ENCODE measurements at places on chromosomes 1 and 21.

DNA sequence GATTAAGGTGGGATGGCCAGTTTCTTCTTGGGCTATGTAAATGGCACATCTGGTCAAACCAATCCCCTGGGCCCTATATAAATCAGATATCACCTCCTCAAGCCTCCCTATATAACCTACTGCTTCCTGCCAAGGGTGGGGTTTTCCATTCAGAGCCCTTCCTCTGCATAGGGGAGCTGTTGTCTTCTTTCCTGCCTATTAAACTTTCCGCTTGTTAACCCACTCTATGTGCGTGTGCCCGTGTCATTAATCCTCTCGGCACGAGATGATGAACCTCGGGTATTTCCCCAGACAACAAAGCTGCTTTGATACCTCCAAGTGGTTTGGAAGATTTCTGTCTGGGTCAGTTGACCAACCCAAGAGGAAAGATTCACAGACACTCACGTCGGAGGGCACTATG lies 19.3 kb upstream of the SERTAD4 start:
- DNase-seq = no peak

GRCh38 chr1:172499636-172500141 lies 33.3 kb upstream of the SUCO start:
- no peak for DNase-seq

GRCh38 chr1:72485801-72486200 lies 203.5 kb upstream of the NEGR1 start:
- no peak for DNase-seq

DNA sequence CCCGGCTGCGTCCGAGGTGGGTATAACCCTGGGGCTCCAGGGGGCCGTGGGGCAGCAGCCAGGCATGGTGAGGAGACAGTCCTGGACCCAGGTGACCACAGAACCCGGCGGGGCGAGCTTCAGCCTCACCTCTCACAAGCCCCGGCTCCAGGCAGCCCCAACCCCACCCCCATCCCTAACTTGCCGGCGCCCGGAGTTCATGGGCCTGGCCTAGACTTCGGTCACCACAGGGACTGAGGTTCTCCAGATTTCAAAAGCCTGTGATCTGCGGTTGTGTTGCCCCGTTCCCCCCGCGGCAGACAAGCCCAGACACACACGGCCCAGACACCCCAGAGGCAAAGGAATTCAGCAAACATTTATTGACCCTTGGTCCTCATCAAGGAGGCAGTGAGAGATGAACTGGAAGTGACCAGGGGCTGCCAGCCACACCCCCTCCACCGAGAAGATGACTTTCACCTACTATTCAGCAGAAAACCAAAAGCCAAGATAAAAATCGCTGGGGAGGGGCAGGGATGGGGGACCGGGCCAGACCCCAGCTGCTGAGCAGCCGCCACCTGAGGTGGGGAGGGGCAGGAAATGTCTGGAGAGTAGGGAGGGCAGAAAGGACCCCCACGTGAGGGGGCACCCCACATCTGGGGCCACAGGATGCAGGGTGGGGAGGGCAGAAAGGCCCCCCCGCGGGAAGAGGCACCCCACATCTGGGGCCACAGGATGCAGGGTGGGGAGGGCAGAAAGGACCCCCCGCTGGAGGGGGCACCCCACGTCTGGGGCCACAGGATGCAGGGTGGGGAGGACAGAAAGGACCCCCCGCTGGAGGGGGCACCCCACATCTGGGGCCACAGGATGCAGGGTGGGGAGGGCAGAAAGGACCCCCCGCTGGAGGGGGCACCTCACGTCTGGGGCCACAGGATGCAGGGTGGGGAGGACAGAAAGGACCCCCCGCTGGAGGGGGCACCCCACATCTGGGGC lies 3.9 kb downstream of the HES4 start:
- DNase-seq = no peak

DNA sequence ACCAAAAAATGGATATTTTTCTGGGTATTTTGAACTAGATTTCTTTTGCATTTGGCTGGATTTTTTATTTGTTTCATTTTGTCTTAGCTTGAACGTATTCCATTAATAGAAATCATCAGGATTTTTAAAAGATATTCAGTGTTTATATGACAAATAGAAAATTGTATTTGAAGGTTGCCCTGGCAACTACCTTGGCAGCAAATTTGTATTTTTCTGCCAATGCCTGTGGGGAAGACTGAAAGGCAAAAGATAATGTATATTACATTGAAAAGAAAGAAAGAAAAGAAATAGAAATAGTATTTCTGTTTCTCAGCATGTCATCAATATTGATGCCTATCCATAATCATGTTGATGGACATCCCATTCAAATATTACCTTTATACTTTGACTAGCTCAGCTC lies 16.8 kb downstream of the VCAM1 start:
- no peak for DNase-seq

GRCh38 chr1:37725851-37726613 lies 33.7 kb downstream of the CDCA8 start:
- DNase-seq = no peak

DNA sequence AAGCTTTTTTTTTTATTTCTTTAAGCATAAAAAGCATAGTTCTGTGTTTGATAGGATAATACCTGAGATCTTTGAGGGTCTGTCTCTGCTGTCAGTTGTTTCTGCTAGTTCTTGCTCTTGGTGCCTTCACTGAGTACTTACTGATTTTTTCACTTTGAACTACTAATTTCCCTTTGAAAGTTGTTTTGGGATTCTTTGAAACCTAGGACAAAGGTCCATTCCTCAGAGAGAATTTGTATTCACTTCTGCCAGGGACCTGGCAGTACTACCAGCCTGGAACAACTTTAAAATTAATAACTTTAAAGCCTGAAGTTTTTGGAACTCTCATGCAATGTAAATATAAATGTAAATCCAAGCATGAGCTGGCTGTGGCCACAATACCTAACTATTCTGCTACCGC lies 190.1 kb downstream of the TM2D1 start:
- no peak for DNase-seq

DNA sequence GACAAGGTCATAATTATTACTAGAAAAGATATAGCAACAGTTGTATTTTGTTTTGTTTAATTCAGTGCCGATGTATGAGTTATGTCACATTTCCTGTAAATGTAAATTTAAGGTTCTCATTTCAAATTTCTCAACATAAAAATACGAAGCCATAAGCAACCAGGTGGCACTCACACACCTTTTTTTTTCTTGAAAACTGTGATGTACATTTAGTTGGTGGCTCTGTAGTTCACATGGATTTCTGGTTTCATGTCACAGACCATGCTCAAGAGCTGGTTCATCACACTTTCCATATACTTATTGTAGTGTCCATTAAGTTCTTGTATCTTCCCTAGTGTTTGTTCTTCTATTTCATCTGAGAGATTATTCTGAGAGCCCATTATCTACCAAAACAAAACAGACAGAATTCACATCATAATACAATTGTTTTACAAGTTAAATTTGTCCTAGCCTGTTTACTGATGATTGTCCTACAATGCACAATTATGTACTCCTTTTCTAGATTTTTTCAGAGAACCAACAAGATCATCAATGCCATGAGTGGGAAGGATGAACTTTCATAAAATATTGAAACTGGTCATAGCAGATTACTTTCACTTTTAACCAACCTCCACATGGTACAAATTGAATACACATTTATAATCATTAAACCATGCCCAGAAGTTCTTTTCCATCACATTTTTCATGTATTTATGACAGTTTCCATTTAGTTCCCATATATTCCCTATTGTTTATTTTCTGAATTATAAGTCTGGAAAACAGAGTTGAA lies 17.1 kb downstream of the ATP6V1G3 start:
- DNase-seq = no peak

GRCh38 chr1:60225486-60225885 lies 151.9 kb upstream of the C1orf87 start:
- no peak for DNase-seq

GRCh38 chr1:91864017-91864700 lies 21.8 kb downstream of the TGFBR3 start:
- no peak for DNase-seq

DNA sequence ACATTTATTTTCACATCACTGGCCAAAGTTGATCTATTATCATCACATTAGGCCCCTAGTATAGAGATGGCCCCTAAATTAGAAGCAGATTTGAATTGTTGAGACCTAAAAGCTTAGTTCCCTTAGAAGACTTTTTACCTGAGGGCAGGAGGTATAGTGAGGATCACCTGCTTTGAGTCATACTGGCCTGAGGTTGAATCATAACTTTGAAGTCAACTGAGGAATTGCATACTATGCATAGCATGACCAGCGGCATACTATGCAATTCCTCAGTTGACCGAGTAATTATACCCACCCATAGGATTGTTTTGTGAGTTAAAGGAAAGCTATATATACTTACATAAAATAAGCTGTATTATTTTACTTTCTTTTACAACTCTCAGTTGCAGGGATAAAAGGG lies 50.3 kb upstream of the DPH5 start:
- no peak for DNase-seq

DNA sequence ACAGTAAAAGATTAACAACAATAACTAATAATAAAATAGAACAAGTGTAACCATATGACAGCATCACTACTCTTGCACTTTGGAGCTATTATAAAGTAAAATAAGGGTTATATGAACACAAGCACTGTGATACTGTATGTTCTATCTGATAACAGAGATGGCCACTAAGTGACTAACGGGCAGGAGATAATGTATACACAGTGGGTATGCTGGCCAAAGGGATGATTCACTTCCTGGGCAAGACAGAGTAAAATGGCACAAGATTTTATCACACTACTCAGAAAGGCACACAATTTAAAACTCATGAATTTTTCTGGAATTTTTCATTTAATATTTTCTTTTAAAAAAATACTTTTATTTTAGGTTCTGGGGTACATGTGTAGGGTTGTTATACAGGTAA lies 12.3 kb downstream of the SLC9C2 start:
- DNase-seq = no peak

DNA sequence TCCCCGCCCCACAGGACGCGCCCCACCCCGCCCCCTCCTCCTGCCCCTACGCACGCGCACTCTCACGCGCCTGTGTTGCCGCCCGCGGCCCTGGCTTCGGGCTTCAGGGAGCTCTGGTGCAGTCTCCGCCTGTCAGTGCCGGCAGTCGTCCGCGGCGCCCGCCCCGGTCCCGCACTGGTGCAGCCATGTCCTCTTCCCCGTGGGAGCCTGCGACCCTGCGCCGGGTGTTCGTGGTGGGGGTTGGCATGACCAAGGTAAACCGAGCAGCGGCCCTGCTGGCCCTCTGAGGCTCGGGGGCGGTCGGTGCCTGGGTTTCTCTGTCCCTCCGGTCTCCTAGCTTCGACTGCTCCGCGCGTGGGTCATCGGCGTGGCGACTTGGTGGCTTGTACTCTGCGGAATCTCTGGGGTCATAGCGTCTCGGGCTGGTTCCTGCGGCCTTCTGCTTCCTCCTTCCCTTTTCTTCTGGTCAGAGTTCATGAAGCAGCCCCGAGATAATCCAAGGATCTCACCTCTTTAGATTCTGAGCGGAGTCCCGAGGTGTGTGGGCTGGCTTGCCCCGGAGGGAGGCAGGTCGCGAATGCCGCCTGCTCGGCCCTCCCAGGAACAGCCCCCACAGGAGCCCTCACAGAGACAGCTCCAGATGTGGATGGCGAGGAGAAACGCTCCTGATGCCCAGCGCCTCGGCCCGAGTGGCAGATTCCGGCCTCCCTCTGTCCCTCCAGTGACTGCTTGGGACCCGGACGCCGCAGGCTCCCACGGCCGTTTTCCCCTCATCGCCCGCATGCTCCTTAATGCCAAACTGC lies at the start of gene SCP2:
Gene SCP2, plus strand, starts transcription at position 65 of the 803 bp plus-strand sequence. Its CDS starts 121 bp downstream, at position 186.
- DNase-seq = peak; percentile 69

- no peak for DNase-seq
Observed at GRCh38 chr1:101291562-101292380, 55.0 kb downstream of the S1PR1 start.

DNA sequence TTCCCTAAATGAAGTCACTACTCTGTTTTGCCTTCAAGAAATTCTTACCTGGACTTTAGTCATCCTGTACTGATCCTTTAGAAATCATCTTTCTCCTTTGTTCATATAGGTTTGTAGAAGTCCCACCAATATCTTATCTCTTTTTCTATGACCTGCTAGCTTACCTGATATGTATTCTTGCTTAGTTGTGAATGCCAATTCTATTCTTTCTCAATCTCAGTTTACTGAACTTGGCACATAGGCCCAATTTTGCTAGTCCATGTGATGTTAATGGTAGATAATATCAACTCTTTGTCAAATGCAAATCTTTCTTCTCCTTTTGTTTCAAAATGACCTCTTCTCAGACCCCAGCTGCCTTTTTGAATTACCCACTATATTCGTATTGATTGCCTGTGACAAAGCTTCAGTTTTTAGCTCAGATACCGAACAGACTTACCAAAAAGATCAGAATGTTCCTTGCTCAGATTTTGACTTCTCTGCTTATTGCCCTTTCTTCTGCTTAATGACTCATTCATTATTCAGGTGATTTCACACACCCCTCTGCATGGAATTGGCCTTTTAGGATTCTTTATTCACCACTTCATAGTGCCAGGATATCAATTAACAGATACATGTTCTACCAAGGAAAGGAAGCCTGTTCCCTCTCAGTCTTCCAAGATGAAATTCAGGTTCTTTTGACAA lies 20.6 kb downstream of the IPO9 start:
- DNase-seq = no peak

GRCh38 chr1:59409549-59409948 lies 112.7 kb downstream of the FGGY start:
- no peak for DNase-seq

- no peak for DNase-seq
Observed at GRCh38 chr1:5125208-5125607, 470.8 kb downstream of the AJAP1 start.

GRCh38 chr1:172638885-172639831 lies 19.7 kb upstream of the FASLG start:
- peak; percentile 59 for DNase-seq

DNA sequence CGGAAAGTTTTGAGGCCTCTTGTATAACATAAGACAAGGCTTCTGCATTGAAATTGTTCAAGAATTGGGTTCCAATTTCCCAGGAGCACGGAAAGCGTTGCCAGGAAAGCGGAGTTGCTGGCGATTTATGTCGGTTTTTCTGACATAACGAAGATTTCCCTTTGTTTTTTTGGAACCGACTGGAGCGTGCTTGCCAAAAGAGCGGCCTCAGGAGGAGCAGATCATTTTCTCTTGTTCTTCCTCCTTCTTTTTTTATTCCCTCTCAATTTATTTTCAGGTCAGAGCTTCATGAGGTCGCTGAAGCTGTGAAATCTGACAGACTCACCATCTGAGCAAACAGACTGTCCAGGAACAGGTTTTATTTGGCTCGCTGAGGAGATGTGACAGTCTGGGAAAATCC lies 275.5 kb downstream of the CAMTA1 start:
- no peak for DNase-seq

GRCh38 chr1:108121358-108122143 lies 78.6 kb downstream of the SLC25A24 start:
- no peak for DNase-seq

DNA sequence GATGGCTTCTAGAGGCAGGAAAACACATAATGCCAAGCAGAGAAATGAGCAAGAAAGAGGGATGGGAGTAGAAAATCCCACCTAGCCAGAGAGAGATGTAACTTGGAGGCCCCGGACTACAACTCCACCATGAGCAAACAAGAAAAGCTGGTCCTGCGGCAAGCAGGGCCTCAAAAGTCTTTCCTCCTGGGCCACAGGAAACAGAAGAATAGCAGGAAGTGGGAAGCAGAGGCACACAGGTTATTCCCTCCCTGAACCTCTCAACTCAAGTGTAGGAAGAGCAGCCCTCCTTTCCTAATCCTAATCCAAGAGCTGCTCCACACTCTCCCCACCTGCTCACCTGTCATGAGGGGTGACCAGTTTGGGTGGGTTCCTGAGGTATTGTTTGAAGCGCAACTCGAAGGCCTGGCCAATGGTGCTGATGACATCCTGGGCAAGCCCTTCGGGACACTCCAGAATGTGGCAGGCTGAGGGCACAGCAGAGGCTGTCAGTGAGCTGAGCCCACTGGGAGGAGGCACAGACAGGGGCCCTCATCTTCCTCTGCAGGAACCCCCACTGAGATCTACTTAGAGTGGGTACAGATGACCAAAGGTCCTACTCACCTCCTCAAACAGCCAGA lies 3.1 kb downstream of the SHC1 start:
- DNase-seq = no peak

Measured in stimulated activated CD8-positive, alpha-beta memory T cell treated with anti-CD3 and anti-CD28 coated beads, Interleukin-4, amount 100 ng/mL, for 4 hours (primary cell).